ENCODE measurements at places on chromosomes 12 and 14.

DNA sequence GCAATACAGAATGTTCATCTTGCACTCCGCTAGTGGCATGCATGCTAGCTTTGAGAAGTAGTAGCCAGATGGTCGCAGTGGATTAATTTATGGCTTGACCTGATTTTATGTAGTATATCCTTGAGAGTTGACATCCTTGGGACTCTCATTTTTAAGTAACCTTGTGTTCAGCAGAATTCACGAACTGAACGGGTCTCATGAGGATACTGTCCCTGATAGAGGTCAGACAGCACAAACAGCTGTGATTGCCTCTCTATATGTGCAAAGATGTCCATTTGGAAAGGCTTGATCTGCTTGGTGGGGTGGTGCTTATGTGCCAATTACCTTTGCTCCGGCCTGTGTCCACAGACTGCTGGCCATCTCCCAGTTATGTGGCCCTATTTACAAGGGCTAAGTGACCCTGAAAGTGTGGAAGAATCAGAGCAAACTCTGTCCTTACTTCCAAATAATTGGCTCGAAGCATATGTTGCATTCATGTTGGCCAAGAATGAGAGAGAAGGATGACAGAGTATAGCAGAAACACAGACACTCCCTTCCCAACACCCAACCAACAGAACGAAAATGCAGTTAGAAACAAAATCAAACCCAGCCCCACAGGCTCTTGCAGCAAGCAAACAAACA lies 167.1 kb downstream of the CRADD start:
- no peak for DNase-seq

GRCh38 chr14:98227000-98227726 lies 1044.8 kb downstream of the BCL11B start:
- DNase-seq = no peak

GRCh38 chr14:68477110-68477455 lies 315.8 kb downstream of the ZFP36L1 start:
- DNase-seq = no peak

- no peak for DNase-seq
Observed at GRCh38 chr12:119354172-119354571, 19.6 kb downstream of the CCDC60 start.

GRCh38 chr12:62301080-62301798 lies 41.0 kb downstream of the USP15 start:
- DNase-seq = no peak

- DNase-seq = no peak
Observed at GRCh38 chr12:55937981-55938380, 7.0 kb downstream of the DGKA start.

Measured in nucleus accumbens (tissue), 56 donors.